Stimulated activated naive CD8-positive, alpha-beta T cell treated with anti-CD3 and anti-CD28 coated beads, Interleukin-15, amount 100 ng/mL, for 72 hours (primary cell): ENCODE measurements at places on chromosomes 12 and 14.

DNA sequence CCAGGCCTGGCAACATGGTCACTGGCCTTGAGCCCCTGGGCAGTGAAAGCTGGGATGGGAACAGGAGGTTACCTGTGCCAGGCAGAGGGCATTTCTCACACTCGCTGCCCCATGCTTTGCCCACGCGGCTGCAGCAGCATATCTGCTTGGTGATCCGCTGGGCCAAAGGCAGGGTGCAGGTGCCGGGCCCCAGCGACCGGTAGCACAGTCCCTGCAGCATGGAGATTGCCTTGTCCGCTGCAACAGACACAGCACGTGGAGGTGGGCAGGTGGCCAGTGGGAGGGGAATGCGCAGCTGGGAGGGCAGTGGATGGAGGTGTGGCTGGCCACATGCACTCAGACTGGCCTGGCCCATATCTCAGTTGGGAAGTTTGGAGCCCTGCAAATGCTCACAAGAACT is 35.3 kb downstream of the ISCA2 start:
- no peak for DNase-seq

DNA sequence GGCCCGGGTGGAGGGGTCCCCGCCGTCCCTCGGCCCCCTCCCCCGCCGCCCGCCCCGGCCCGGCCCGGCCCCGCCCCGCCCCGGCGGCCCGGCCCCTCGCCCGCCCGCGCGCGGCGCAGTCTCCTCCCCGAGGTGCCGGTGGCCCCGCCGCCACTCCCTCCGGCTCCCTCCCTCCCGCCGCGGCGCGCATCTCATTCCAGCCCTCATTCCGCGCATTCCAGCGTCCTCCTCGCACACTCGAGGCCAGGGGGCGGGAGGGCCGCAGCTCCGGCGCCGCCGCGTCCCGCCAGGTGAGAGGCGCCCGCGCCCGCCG is at the start of gene TEAD4:
TEAD4 (plus strand) TSS at position 206 of the 313 bp plus-strand sequence.
- peak; percentile 11 for DNase-seq

DNA sequence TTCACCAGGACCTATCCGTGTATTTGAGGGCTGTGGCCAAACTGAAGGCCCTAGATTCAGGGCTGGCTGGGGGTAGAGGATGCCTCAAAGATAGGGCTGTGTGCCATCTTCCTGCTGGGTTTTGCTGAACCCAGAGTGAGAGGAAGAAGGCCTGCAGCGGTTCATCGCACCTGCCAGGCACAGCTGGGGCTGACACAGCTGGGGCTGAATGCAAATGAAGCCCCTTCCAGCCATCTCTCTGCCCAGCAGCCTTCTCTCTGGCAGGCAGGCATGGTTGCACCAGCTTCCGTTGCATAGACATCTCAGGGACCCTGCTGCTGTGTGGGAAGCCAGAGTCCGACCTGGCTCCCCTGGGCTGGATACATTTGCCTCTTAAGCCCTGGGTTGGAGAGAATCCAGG is 152.4 kb downstream of the TSPAN9 start:
- no peak for DNase-seq

GRCh38 chr14:50823762-50824636 is 7.0 kb downstream of the NIN start:
- DNase-seq, result no peak

DNA sequence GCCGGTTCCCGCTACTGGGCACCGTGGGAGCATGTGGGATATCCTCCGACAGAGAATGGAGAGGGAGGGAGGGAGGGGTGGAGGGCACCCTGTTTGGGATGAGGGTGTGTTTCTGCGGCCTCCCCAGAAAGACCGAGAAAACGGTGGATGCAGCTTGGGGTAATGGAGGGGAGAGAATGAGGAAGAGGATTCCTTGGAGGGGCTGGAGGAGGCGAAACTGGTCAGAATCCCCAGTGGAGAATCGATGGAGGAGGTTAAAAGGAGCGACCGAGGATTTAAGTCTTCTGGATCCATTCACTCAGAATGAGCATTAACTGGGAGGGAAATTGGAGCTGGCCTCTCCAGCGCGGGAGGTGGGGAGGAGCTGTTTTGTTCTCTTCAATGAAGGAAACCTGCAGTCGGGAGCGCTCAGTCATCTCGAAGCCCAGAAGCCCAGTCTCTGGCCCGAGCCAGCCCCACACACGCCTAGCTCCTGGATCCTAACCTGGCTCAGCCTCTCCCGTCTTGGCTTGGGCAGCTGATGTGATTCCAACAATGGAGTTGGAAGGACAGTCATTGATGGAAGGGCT is 581 bp downstream of the ARG2 start:
- DNase-seq, result peak; percentile 8

- no peak for DNase-seq
These were observed 20.5 kb downstream of the OR8S1 start for GRCh38 chr12:48545833-48546469.

- DNase-seq, result no peak
These were observed 49.0 kb upstream of the DIO3 start for GRCh38 chr14:101512376-101512695.
